Stimulated activated naive CD4-positive, alpha-beta T cell (primary cell): ENCODE measurements at places on chromosomes 2 and 18.

DNA sequence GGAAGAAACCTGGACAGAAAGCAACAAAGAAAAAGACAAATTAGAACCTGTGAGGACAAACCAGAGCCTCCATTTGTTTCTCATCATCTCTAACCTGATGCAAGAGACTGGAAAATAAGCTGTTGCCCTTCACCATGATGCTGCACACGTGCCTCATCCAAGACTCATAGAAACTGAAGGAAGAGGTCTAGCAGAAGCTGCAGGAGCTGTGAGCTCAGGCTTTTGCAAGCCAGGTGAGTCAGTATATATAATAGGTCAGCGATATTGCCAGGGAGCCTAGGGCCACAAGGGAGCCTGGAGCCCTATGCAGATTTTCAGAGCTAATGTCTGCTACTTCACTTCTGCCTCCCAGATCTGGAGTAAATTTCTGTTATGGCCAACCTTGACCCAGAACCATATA lies 163.1 kb downstream of the LNPK start:
- DNase-seq, result no peak

DNA sequence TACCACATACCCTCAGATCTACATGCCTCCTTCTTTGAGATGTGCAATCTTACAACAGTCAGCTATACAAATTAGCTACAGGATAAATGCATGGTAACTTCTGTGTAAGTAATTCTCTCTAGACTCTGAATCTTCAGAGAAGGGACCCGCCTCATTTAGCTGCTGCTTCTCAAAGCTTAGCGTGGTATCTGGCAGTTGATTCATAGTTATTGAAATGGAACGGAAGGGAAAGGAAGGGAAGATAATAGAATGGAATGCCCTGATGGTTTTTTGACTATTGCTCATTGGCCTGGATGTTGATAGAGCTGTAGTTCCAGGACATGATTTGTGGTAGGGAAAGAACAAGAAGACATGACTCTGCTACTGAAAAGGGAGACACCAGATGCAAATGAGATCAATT lies 498.1 kb upstream of the CRIM1 start:
- no peak for DNase-seq

DNA sequence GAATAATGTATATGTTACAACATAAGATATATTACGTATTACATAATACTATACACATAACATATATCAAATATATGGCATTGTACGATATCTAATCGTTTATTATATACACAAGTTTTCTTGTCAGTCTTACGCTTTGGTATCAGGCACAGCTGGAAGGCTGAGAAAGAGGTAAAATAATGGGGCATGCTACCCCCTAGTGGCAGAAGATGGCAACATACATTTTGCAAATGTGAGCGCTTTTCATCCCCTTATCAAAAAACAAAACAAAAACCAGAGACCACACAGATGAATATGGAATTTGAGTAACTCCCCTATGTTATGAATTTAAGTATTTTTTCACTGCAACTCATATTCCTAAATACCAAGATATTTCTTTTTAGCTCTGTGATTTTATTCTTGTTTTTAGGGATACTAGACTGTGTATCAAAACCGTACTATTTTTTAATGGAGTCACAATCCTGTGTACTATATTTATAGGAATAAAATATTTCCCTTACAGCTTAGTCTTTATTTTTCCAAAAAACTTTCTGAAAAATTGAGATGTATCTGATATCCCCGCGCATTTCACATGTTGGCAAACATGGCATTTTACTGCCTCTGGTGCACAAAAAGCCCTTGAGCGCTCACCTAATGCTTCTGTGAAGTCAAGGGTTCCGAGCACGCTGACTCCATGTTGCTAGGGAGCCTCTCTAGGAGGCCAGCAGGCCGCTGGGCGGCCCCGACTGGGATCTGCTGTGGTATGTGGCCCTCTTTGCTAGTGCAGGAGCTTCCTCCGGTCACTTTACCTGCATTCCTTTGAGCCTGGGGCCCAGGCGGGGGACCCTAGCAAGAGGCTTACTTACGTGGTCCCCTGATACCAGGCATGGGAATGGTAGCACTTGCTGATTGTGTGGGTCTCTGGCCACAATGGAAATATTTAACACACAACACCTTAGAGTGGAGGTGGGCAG lies 62.5 kb downstream of the SLC4A3 start:
- DNase-seq, result peak; percentile 26

DNA sequence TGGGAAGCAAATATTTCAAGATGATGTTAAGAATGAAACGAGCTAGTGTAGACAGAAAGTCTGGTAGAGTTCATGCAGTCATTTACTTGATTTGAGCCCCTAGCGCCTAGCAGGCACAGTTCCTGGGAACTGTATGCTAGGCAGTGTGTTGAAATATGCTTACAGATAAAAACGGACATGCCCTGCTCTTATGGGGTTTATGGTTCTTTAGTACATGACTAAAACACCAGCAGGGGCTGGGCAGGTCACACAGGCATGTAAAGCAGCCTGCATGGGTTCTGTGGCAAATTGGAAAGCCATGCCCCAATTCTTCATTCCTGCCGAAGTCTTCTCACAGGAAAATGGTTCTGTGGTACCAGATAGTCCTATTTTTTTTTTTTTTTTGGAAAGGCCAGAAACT lies 27.3 kb upstream of the MGAT5 start:
- no peak for DNase-seq

- DNase-seq, result no peak
Measured at GRCh38 chr2:185381631-185382030, 357.0 kb upstream of the FSIP2 start.

GRCh38 chr2:137467246-137467862 lies 496.9 kb upstream of the HNMT start:
- DNase-seq, result no peak

DNA sequence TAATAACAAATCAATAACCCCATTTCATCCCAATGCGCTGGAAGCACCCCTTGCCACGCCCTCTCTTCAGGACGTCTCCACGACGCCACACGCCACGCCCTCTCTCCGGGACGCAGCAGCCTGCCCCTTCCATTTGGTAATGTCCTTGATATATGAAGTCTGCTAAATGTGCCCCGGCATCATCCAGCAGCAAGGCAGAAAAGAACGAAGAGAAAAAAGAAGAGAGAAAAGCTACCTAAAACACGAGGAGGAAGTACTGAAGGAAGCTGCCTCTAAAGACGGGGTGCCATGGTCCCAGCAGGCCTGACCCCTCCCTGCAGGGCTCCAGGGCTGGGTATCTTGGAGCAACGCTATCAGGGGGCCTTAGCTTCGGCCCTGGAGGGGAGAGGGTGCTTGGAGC lies 41.8 kb downstream of the CNGA3 start:
- DNase-seq, result no peak

- no peak for DNase-seq
Measured at GRCh38 chr2:20483194-20483895, 36.5 kb downstream of the RHOB start.

DNA sequence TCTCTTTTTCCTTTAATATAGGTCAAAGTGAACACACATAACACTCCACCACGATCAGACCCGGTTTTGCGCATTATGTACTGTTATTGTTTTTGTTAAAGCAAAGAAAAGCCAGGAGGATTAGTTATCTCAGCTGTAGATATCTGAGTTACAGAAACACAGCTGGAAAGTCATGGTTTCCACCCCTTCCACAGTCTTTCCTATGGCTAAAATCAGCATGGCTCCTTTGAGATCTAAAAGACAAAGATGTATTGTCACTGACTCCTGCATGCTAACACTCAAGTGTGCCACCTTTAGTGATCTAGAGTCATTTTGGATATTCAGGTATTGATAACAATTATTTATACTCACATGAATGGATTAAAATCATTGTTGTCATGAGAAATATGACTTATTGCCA lies 260.0 kb downstream of the FIGN start:
- no peak for DNase-seq

DNA sequence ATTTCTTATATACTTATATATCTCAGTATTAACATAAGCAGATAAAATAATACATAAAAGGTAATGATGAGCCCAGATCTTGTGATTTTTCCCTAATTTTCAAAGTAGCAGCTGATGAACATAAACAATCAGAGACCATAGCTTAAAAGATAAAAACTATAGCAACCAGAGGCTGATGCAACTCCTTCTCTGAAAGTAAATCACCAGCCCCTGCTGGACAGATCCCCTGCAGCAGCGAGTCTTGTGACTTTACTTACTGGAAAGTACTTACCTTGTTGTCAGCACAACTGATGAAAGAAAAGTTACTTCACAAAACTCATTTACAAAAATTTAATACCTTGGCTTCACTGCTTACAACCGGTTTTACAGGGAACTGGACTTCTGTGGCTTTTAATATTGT lies 67.3 kb downstream of the GORASP2 start:
- no peak for DNase-seq
